ENCODE measurements at places on chromosomes 4 and X.

- no peak for DNase-seq
Measured at GRCh38 chr4:10121568-10122208, 5.1 kb upstream of the WDR1 start.

DNA sequence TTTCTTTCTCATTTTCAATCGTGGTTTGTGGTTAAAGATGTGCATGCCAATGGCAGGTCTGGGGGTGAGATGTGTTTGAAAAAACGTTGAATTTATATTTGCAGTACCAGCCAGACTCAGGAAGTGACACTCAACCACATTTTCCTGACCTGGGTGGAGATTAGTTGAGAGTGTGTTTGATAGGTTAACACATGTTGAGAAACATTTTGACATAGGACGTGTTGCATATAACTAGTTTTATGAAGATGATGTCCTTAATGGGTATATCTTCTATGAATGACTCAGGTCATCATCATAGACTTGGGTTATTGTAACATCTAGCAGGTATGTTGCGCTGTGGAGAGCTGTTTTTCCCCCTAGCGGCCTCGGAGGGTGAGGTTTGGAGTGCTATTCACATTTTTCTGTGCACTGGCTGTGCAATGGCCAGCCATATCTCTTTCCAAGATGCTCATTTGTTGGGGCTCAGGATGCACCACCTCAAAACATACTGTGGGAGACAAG, 21.7 kb upstream of the CD38 start:
- DNase-seq = peak; percentile 41

DNA sequence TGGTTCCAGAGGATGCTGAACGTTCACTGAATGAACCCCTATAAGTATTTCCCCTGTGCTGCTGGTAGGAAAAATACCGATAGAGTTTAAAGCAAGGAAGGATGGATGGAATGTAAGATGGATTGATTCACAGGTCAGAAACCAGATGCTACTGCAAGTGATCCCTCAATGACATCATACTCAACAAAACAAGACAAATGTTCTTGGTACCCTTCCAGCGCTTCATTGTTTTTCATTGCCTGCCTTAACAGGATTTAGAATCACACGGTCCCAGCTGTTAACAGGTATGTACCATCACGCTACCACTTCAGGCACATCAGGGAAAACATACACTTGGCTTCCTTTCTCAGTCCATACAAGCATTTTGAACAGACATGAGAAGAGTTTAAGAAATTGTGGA, 118.1 kb upstream of the TLR3 start:
- DNase-seq = no peak

- DNase-seq = no peak
Measured at GRCh38 chr4:100041646-100042045, 91.6 kb upstream of the H2AZ1 start.

- DNase-seq = no peak
Measured at GRCh38 chrX:131441033-131441432, 102.8 kb upstream of the OR13H1 start.

DNA sequence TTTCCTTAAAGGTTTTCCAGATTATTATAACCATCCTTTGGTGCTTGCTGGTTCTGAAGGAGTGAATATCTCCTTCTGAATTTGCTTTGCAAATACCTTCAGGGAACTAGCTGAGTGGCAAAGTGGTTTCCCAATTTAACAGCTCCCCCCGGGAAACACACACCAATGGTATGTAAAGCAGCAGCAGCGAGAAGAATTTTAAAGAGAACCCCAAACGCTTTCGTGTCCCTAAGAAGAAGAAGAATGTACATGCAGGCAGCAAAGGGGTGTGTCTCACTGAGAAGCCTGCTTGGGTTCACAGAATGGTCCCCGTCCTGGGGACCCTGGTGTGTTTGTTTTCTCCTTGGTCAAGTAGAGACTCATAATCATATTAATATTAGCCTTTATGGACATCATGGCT, 4.2 kb upstream of the AKAP17A start:
- DNase-seq = no peak

DNA sequence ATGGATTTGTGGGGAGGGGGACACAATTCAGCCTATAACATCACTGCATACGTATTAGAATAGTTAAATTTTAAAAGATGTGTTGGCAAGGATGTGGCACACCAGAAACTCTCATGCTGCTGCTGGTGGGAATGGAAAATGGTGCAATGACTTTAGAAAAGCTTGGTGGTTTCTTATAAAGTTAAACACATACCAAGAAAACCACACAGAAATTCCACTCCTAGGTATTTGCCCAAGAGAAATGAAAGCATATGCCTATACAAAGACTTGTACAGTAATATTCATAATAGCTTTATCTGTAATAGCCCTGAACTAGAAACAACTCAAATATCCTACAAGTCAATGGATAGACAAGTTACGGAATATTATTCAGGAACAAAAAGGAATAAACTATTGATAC, 71.3 kb upstream of the PDHA1 start:
- DNase-seq = no peak

DNA sequence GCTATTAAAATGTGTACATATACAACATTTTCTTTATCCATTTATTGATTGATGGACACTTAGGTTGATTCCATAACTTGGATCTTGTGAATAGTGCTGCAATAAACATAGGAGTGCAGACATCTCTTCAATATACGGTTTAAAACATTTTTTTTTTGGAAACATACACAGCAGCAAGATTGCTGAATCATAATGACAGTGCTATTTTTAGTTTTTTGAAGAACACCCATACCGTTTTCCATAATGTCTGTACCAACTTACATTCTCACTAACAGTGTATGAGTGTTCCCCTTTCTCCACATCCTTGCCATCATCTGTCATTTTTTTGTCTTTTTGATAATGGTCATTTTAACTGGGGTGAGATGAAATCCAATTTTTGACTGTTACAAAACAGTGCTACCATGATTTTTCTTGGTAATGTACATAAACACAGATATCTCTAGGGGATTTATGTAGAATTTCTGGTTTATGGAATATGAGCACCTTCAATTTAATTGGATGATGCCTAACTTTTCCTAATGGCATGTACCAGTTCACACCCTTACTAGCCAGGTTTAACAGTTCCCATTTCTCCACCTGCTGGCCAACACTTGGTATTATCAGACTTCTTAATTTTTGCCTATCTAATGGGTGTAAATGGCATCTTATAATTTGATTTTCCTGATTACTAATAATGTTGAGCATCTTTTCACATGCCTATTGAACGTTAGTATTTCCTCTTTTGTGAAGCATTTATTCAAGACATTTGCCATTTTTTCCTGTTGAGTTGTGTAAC, 21.0 kb upstream of the TMSB15B start:
- DNase-seq = no peak

- DNase-seq = no peak
Measured at GRCh38 chrX:28709421-28709820, 122.2 kb downstream of the IL1RAPL1 start.

- DNase-seq = no peak
Measured at GRCh38 chr4:11765849-11766453, 337.3 kb upstream of the HS3ST1 start.

DNA sequence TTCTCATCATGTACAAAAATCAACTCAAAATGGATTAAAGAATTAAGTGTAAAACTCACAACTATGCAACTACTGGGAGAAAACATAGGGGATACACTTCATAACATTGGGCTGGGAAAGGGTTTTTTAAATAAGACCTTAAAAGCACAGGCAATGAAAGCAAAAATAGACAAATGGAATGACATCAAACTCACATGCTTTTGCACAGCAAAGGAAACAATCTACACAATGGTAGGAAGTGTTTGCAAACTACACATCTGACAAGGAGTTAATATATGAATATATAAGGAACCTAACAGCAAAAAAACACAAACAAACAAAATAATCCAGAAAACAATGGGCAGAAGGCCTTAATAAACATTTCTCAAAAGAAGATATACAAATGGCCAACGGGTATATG, 57.9 kb downstream of the FREM3 start:
- DNase-seq = no peak

DNA sequence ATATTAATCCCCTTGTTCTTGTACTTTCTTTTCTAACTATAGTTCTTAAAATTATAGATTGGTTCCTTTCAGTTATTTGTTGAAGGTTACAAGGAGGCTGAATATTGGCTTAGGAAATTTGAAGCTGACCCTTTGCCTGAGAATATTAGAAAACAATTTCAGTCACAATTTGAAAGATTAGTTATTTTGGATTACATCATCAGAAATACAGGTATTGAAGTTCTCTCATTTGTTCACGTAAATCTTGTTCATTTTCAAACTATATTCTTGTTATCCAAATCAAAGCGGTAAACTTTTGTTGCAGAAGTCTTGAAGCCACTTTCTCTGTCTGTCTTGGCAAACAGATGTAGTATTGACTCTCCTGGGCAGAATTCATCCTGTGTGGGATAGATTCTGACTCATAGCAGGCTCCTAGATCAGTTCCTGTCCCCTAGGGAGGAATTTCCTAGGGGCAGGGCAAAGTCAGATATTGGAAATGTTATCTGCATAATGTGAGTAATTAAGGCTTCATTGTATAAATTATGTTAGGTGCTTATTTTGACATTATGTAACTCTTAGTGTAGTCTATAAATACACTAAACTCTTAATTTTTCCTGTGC, 25.2 kb downstream of the PI4K2B start:
- no peak for DNase-seq

GRCh38 chr4:189780391-189780790, 160.3 kb upstream of the FRG1 start:
- DNase-seq = no peak

GRCh38 chr4:174324725-174325124, 41.0 kb downstream of the CEP44 start:
- DNase-seq = no peak

DNA sequence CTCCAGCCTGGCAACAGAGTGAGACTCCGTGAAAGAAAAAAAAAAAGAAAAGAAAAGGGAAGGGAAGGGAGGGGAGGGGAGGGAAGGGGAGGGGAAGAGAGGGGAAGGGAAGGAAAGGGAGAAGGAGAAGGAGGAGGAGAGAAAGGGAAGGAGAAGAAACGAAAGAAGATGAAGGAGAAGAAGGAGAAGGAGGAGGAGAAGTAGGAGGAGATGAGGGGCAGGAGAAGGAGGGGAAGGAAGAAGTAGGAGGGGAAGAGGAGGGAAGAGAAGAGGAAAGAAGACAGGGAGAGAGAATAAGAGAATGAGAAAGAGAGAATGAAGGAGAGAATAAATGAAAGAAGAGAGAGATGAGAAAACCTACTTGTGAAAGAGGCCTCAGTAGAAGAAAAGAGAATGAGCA, 170.3 kb downstream of the DHRSX start:
- DNase-seq = no peak

GRCh38 chrX:101347859-101348451, 587 bp downstream of the TIMM8A start:
- no peak for DNase-seq

DNA sequence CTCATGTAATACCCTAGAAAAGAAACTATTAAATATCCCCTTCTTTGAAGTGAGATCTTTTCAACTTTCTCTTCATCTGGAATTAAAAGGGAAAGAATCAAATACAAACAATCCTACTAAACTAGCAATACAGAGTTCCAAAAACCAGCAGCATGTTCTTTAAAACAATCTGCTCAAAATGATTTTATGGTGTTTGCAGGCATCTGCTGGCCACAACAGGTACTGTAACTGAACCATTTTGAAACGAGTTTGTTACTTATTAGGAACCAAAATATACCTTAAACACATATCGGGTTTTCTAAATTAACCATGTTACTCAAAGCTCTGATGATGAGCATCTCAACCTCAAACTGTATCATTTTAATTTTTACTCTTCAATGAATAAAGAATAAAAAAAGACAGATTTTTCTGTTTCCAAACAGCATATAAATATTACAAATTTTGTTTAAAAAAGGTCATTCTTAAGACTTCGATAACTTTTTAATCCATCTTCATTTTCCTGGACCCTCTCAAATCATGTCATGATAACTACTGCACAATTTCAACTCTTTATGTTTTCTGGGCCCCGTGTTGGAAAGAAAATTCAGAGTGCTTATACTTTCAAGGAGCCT, 56.5 kb downstream of the ARAP2 start:
- no peak for DNase-seq

GRCh38 chr4:34043131-34043530, 2201.2 kb downstream of the ARAP2 start:
- no peak for DNase-seq

GRCh38 chr4:37732526-37733186, 46.5 kb upstream of the RELL1 start:
- DNase-seq = no peak

- no peak for DNase-seq
Measured at GRCh38 chr4:20992002-20992401, 291.7 kb downstream of the PACRGL start.

- no peak for DNase-seq
Measured at GRCh38 chr4:124505211-124505610, 207.3 kb downstream of the ANKRD50 start.

DNA sequence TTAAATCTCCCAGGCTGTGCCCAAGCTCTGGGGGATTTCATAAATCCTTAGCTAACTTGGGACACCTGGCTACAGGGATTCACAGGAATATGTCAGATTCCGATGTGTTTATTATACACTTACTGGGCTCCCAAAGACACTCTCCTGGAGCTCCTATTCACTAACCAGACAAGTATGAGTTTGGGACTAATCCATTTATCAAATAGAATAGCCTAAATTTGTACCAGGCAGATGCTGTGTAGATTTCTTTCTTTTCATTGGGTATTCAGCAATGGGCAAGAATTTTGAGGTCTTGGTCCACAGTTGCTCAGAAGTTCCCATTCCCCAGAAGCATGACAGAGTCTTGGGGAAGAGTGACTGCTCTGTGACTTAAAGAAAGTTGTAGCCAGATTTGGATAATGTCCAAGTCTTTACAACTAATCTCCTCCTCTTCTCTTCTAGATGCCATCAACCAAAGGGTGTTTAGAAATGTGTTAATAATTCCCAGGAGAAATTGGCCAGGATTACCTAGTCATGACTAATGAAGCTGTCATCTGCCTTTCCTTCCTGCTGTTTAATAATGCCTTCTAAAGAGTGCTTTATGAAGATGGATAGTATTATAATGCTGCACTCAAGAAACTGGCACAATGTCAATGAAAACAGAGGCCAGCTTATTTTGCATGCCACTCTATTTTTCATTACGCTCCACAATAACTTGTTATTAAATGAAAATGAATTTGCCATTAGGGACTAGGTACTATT, 120.9 kb downstream of the CHIC2 start:
- DNase-seq = no peak

GRCh38 chrX:47351706-47352105, 18.7 kb upstream of the ZNF157 start:
- DNase-seq = no peak

- DNase-seq = no peak
Measured at GRCh38 chr4:177339477-177340374, 30.1 kb downstream of the NEIL3 start.

Measured in activated CD4-positive, alpha-beta T cell treated with anti-CD3 and anti-CD28 coated beads for 1 hour (primary cell).